NCI-H510A treated with DMSO at 0.1 percent for 48 hours (cell line): ENCODE measurements at places on chromosomes 5 and 9.

GRCh38 chr5:2496126-2496525 is 255.4 kb downstream of the IRX2 start:
- DNase-seq: no peak

GRCh38 chr9:118829334-118829733 is 539.9 kb downstream of the BRINP1 start:
- no peak for DNase-seq

DNA sequence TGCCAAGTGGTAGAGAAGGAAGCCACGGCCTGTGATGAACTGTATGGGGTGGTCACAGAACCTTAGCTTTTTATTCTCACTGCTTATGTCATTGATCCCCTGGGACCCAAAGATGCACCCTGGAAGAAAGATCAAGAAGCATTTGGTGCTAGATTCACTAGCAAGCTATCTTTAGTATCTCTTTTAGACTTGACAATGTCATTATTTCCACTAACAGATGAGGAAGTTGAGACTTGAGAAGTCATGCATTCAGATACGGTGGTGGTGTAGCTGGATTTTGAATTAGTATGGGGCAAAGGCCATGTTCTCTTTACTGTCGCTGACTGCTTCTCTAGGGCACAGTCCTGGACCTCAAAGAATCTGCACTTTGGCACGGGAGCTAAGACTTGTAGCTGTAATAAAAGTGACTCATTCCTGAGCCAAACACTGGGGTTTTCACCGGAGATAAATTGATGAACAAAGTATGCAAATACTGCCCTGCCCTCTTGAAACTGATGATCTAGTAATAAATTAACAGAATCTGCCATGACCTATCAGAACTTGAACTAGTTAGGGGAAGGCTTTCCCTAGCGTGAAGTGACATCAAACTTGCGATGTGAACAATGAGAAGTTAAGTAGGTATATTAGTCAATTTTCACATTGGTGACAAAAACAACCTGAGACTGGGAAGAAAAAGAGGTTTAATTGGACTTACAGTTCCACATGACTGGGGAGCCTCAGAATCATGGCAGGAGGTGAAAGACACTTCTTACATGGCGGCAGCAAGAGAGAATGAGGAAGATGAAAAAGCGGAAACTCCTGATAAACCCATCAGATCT is 5.4 kb downstream of the GDA start:
- no peak for DNase-seq

DNA sequence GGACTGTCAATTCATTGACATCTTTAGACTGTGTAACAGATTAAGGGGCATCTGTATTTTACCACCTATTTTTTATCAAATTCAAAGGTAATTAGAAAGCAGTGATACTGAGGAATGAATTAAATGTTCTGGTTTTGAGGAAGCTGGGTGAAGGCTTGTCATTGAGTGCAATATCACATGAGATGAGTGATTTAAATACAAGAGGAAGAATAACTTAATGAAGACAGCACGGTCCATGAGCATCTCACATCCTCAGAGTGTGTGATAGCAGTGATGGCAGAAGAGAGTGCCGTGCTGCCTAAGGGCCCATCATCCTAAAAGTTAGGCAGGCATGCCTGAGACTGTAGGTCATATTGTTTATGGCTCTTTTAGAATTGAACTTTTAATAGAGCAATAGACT is 263.3 kb downstream of the MAST4 start:
- no peak for DNase-seq

DNA sequence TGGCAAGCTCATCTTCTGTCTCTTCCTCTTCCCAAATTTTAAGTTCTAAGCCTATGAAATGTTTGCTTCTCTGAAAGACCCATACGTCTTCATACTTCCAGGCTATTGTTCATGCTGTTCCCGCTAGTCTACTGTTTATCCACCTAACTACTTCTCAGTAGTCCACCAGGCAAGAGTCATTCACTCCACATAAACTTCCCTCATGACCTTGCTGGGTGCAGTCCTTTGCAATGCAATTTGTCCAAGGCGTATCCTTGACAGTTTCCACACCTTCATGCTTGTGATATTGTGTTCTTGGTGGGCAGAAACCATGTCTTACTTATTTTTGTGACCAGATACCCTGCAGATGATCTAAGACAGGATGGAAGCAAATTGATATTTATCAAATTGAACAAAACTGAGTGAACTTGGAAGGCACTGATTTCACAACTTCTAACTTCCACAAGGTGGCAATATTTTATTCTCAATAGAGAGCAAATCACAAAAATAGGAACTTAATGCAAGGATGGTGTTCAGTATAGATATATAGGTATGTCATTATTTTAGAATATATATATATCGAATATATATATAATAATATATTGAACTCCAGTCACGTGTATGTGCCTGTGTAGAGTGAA is 30.3 kb downstream of the TYRP1 start:
- peak; percentile 55 for DNase-seq

GRCh38 chr9:70229579-70229978 is 29.2 kb upstream of the SMC5 start:
- no peak for DNase-seq
